ENCODE measurements at places on chromosomes 2 and 18.

DNA sequence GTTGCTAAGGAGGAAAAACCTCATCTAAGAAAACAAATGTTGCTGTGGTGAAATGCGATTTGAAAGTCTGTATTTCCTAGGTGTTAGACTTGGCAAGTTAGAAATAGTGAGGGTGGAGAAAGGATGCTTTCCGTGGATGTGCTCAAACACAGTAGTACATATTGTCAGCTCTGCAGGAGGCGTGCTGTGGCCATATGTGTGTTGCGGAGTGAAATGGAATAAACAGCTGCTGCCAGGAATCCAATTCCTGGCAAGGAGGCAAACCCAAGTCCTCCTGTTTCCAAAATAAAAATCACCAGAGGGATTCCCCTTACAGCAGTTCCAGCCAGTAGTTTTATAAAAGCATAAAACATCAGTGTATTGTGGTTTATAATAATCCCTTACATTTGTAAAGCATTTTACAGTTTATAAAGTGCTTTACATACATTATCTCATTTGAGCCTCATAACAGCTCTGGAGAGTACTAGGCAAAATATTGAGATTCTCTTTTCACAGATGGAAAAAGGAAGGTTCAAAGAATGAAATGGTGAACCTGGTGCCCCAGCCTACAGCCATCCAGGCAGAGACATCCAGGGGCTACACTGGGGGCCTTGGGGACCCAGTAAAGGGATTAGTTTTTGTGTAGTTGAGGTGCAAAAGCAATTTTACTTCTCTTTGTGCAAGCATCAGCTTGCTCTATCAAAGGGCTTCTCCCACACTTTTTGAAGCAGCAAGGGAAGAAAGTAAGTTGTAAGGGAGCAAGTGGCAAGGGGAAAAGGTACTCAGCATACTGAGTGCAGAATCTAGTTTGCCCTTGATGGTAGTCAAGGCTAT, 206.0 kb downstream of the AGPS start:
- peak; percentile 90 for DNase-seq

- no peak for DNase-seq
Observed at GRCh38 chr2:43593254-43593653, 2.6 kb downstream of the THADA start.

- DNase-seq, result peak; percentile 58
Observed at GRCh38 chr2:219737270-219737691, 109.9 kb downstream of the SLC4A3 start.

GRCh38 chr2:23925702-23926289, 1.1 kb downstream of the ATAD2B start:
- peak; percentile 76 for DNase-seq

GRCh38 chr2:64649626-64650025, 4.1 kb downstream of the SERTAD2 start:
- DNase-seq, result no peak

DNA sequence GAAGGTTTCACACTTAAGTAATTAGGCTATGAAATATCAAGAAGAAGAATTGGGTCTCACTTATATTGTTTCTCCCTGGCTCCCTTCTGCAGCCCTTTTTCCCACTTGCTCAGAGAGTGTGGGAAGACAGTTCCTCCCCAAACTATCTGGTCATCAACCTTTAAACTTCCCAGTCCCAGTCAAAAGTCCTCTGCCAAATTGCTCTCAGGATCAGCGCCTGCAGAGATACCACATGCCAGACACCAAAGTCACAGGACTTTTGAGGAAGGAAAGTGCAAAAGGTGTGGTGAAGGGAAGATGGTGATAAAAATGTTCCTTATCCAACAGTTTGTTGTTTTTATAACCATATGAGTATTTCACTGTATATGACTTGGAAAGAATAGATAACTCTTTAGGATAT, 51.3 kb downstream of the DLGAP1 start:
- DNase-seq, result no peak

DNA sequence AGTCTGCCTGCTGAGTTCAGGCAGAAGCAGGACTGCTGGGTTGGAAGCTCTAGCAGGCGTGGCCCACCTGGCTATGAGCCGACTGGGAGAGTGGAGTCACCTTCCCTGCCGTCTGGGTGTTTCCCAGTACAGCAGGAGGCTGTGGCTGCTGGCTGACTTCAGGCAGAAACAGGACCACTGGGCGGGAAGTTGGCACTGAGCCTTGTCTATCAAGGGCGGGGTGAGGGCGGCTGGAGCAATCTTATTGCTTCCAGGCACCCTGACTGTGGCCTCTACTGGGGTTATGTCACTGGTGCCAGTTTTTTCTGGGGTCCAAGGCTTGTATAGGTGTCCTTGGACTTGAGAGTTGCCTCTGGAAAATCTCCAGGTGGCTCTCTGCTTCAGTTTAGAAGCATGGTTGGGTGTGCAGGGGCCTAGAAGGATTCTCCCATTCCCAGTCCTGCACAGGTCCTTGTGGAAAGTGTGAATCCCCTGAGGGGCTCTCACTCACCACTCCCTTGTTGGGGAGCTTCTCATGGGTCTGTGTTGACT, 30.5 kb downstream of the LTBP1 start:
- DNase-seq, result no peak

DNA sequence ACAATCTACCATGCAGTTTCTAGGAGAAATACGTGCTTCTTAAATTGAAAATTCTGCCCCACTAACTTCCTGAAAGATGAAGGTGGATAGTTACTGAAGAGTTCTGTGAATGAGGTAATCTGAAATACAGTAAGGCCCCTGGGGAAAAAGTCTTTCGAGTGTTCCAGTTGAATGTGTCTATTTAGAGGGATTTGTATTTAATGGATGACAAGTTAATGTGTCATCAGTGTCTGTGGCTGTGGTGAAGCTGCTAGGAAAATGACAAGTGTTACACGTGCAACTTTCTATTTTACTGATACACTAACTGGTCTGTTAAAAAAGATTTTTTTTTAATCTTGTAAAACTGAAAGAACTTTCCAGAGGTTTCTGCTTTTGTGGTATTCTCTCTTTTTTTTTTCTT, 384.6 kb downstream of the STK39 start:
- no peak for DNase-seq

DNA sequence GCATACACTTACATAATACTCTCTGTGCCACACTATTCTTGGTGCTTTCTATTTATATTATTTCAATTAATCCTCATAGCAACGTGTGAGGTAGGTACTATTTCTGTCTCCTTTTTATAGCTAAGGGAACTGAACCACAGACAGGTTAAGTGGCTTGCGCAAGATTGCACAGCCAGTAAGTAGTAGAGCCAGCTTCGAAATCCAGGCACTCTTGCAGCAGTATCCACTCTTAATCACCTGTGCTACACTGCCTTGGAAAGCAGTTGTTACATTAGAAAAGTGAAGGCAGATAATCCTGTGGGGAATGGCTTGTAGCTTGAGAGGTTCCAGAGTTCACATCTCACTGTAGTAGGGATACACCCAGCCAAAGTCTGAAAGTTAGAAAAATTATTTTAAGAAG, 198.3 kb downstream of the LDLRAD4 start:
- no peak for DNase-seq

- DNase-seq, result no peak
Observed at GRCh38 chr2:41880561-41881243, 167.1 kb upstream of the PKDCC start.

- DNase-seq, result no peak
Observed at GRCh38 chr2:174775571-174775980, 11.3 kb upstream of the CHRNA1 start.

GRCh38 chr18:46213295-46213694, 109.1 kb downstream of the HAUS1 start:
- no peak for DNase-seq

- no peak for DNase-seq
Observed at GRCh38 chr2:102181376-102181775, 5.4 kb upstream of the IL1RL2 start.

DNA sequence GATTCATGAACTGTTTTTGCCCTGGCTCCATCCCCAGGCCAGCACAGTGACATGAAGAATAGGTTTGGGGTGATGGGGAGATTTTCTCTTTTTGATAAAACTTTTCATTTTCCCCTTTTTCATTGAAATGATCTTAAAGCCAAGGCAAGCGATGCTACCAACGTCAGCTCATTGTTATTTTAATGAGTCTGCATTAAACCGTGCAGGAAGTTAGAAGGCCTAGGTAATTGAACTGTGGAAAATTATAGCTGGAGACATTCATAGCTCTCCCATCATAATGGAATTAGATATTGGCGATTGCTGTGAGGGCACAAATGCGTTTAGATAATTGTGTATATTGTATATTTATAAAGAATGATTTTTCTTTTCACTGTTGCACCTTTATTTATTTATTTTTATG, 33.2 kb downstream of the SMARCAL1 start:
- DNase-seq, result no peak

DNA sequence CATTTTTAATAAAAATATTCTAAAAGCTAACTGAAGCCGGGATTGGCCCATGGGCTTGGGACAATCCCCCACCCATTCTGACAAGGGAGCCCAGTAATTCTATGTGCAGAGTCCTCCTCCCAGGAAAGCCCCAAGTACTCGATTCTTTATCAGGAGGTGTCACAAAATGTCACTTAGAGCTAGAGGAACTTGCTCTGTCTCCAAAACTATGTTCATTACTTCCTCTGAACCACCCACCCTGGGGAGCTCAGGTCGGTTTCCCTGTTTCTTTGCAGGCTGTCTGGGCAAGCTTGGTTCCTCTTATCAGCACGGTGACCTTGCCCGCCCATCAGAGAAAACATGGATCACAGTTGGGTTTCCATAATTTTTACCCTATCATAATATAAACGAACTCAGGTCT, 430.6 kb upstream of the ID2 start:
- no peak for DNase-seq

- DNase-seq, result no peak
Observed at GRCh38 chr2:58047373-58047935, 848 bp downstream of the VRK2 start.

DNA sequence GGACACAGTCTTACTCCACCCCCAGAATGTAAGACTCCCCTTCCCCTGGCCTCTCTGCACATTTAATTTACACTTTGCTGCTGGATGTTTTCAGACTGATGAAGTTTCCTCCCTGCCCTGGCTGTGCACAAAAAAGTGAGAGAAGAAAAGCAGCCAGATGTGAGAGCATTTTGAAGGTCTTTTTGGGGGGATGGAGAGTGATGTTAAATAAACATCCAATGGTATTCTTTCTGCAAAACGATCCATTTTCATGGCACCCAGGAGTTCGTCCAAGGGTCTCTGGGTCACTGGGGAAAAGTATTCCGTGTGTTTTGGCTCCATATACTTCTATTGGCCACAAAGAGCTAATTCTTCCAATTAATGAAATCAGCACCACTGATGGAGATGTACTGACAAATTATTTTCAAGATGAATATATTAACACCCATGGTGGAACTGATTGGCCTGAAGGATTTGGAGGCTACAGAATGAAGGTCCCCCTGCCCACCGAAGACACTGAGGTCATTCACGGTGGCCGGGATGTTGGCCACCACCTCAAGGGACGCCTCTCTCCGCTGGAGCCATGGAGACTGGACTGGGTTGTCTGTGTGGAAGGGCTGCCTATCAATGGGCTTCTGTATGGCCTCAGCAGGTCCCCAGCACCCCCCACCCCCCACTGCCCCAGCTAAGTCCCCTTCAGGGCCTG, 107.6 kb upstream of the PKDCC start:
- no peak for DNase-seq

DNA sequence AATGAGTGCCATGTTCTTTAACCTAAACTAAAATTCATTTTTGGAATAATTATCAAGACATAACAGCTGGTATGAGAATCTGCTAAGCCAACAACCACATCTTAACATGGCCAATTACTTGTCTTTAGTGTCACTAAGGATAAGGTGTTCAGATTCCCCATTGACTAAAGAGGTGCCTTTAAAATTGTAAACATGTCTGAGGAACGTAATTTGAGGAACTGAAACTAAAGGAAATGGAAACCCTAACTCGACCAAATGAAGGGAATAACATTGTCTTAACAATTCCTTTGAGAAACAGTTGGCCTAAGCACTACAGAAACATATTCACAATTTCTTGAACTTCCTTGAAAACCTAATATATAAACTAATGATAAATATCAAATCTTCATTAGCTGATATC, 355.4 kb upstream of the GULP1 start:
- no peak for DNase-seq

DNA sequence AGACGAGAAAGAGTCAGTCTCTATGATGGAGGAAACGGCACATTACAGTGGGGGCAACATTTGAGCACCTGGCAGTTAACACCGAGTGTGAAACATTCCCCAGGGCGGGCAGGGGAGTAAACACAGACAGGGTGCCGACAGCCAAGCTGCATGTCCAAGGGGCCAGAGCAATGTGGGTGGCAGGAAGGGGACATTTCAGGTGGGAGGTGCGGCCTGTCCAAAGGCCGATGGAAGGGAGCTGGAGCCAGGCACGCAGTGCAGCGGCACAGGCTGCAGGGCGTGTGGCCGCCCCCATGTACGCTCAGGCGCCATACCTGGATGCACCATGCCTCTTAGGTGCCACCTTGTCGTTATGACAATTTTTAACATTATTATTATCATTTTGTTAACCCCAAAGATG, 43.3 kb downstream of the TIMM21 start:
- no peak for DNase-seq

- no peak for DNase-seq
Observed at GRCh38 chr2:169050476-169051240, 18.7 kb upstream of the DHRS9 start.

DNA sequence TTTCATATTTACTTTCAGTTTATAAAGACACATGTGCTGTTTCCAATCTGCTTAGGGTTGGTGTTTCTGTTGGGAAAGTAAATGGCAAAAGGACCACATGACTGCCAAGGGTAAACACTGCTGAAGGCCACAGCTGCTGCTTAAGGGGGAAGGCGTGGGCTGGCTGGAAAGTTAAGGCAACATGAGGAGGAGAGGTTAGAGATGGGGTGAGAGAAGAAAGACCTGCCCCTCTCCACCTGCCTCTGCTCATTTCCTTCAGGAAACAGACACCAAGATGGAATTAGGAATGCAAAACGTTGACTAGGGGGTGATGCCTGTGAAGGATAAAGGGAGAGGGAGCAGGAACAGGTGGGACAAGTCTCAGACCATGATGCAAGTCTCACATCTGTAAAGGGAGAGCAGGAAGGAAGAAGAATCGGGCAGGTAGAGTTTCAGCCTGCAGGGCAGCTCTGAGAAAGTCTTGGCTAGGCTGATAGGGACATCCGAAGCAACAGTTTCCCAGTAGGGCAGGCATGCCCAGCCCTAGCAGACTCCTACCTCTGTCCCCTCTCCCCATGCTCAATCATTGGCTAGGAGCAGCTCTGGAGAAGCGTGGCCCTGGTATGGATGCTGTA, 86.0 kb downstream of the CDC42EP3 start:
- no peak for DNase-seq

GRCh38 chr2:24169023-24169422, 5.8 kb upstream of the FAM228A start:
- no peak for DNase-seq

DNA sequence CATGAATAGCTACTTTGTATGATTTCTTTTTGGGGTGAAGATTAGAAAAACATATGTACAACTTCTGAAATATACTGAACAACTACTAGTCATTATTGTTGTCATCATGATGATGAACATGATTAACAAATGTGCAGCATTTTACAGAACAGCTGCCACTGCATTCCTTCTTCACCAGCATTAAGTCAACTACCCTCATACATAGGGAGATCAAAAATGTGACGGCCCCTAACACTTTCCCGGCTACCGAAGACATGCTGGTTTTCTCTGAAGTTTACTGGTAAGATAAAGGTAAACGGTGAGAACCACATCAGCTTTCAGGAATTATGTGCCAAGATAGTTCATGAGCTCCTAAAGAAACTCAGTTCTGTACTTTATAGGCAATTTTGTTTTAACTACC, 121.0 kb upstream of the LRATD1 start:
- DNase-seq, result no peak

Data from right forelimb (tissue), 1 donor.